ENCODE measurements at places on chromosomes 11 and 22.
A peak's percentile ranks its signal among the peaks of the same experiment; 100 is the strongest.

DNA sequence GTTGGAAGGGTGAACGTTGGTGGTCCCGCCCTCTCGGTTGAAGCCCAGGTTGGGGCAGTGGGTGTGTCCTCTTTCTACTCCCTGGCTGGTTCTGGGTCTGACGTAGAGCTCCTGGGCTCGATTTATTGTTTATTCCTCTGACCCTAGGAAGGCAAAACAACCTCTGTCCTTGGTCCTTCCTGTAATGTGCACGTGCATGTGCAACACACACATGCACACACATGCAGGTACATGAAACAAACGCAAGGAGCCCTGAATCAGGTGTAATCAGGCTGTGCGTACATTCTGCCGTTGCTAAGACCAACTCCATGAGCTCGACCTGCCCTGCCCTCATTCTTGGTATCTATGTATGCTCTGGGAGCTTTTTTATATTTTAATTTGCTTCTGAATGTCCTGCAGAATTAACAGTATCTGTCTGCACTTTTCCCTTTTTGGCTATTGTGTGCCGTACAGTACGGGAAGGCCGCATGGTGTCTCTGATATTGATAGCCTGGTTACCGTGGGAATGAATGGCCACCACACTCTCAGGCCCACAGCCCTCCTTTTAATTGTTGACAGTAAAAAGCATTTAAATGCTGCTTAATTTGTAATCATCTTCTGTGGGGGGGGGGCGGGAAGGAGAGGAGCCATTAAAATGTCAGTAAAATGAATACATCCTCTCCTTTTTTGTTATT is 66.0 kb upstream of the NNMT start:
- no peaks in the 10 kb centered on the region for H3K27me3 ChIP-seq
- no peaks in the 10 kb centered on the region for H3K4me1 ChIP-seq
- H3K4me3 ChIP-seq, result no peak overlapping the region
- DNase-seq, result no peak

GRCh38 chr22:31537019-31537535 is 40.7 kb downstream of the SFI1 start:
- H3K36me3 ChIP-seq, result no peaks in the 10 kb centered on the region
- H3K4me1 ChIP-seq, result no peaks in the 10 kb centered on the region
- H3K4me3 ChIP-seq, result no peak overlapping the region
- no peak overlapping the region for H3K27ac ChIP-seq
- no peak for DNase-seq
- H3K27me3 ChIP-seq, result no peaks in the 10 kb centered on the region

DNA sequence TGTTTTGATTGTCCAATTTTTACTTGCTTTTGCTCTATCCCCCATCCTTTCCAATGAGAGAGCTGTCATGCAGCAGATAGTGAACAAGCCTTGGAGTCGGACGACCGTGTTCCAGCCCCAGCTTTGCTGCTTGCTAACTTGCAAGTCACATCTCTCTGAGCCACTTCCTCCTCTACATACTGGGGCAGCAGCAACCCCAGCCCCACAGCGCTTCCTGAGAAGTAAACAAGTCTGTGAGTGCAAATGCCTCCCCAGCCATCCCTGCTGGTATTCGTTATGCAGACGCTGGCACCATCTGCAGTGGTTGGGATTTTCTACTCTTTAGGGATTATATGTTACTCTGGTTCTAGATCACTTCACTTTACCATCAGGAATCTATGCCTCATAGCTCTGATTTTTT is 35.0 kb downstream of the TPBGL start:
- no peak for DNase-seq
- no peak overlapping the region for H3K4me3 ChIP-seq
- H3K4me1 ChIP-seq, result peaks cover 11% of the 10 kb centered on the region
- H3K27me3 ChIP-seq, result no peaks in the 10 kb centered on the region

- no peak for DNase-seq
- no peaks in the 10 kb centered on the region for H3K4me1 ChIP-seq
- no peak overlapping the region for H3K27ac ChIP-seq
- H3K27me3 ChIP-seq, result no peaks in the 10 kb centered on the region
Observed at GRCh38 chr22:22810018-22810427, 77.6 kb upstream of the IGLL5 start.

GRCh38 chr11:8338138-8338537 is 74.5 kb upstream of the LMO1 start:
- no peak overlapping the region for H3K27ac ChIP-seq
- H3K27me3 ChIP-seq, result no peaks in the 10 kb centered on the region
- H3K36me3 ChIP-seq, result no peaks in the 10 kb centered on the region
- no peaks in the 10 kb centered on the region for H3K4me1 ChIP-seq
- H3K4me3 ChIP-seq, result no peak overlapping the region
- DNase-seq, result no peak

GRCh38 chr11:118610773-118611432 is 3.5 kb downstream of the PHLDB1 start:
- peaks cover 26% of the 10 kb centered on the region for H3K36me3 ChIP-seq
- H3K4me3 ChIP-seq, result peak overlapping the region; percentile 72
- no peaks in the 10 kb centered on the region for H3K27me3 ChIP-seq
